Stimulated activated CD8-positive, alpha-beta memory T cell treated with anti-CD3 and anti-CD28 coated beads, Interleukin-15, amount 100 ng/mL, for 4 hours (primary cell): ENCODE measurements at places on chromosomes 6 and 20.
A peak's percentile ranks its signal among the peaks of the same experiment; 100 is the strongest.

GRCh38 chr6:120871416-120872261, 462.6 kb downstream of the TBC1D32 start:
- no peak for DNase-seq

- no peak for DNase-seq
Observed at GRCh38 chr6:132713352-132714134, at the start of gene VNN1. Gene VNN1, minus strand, starts transcription at chr6:132714055. Its CDS starts 20 bp downstream, at chr6:132714035.

GRCh38 chr6:3427687-3428085, 29.2 kb downstream of the SLC22A23 start:
- DNase-seq: no peak

DNA sequence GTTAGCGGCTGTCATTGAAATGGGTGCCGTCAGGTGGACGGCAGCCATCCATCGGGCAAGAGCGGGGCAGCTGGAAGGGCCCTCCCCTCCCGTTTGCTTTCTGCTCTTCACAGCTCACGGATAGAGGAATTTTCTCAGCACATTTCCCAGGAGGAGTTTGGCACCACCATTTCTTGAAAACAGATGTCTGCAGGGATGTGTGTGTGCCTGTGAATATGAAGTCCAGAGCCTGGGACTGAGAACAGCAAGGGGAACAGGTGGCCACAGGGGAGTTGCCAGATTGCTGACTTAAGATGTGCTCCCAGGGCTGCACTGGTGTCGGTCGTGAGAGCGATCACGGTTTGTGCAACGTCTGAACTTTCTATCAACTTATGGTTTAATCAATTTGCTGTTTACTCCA, 22.1 kb upstream of the ECI2 start:
- no peak for DNase-seq

- no peak for DNase-seq
Observed at GRCh38 chr20:40960101-40960500, 68.5 kb upstream of the TOP1 start.

GRCh38 chr6:11730641-11731040, 48.0 kb downstream of the ADTRP start:
- DNase-seq: no peak

DNA sequence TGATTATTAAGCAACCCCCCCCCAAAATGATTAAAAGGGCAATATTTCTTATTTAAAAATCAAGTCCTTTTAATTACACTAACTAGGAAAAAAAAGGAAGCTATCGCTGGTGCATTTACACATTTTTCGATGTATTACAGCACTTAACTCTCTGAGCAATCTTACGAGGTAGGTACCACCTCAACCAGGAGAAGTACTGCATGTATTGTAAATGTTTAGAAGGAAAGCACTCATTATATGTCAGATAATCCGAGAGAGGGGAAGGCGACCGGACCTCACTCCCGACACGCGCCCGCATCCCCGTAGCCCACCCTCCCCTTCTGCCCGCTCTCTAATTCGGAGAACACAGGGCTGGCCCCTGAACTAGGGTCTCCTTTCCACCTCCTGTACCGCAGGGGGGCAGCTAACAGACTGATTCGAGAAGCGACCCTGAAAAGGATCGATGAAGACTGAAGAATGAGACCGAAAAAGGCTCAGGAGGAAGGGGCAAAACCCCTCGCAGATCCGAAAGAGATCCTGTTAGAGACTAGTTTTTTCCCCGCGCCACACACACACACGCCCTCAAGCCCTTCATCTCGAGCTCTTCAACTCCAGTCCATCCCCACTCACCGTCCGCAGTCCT, 337 bp downstream of the ESF1 start:
- DNase-seq: no peak

GRCh38 chr6:116029535-116029934, 31.2 kb downstream of the FRK start:
- no peak for DNase-seq

GRCh38 chr20:17854307-17854903, 114.2 kb downstream of the SNX5 start:
- DNase-seq: no peak

GRCh38 chr6:87364602-87365252, 20.1 kb downstream of the C6orf163 start:
- DNase-seq: no peak

DNA sequence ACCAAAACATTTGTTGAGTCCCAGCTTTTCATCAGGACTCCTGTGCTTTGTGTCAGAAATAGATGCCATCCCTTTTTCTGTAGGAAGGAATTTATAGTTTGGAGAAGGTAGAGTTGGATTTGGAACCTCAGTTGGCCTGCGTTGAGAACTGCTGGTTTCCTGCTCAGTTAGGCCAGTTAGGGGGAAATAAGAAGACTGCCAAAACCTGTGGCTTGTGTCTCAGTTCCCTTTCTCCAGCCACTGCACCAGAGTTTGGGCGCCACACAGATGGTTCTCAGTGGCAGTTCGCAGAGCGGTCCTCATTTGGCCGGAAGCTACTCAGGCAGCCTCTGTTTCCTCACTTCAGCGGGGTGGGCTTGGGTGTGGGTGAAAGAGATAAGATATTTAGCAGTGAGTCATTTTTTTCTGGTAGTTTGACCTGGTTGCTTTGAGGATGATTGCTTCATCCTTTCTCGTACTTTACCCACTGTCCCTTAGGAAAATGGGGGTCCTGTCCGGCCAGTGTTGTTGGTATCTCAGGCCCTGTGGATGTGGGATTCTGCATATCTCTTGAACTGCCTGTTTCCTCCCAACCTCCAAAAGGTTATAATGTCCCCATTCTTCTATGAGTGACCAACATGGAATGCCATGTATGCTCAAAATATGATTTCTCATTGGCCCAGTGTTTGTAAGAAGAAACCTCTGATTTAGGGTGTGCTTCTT, 53.7 kb downstream of the JARID2 start:
- peak; percentile 38 for DNase-seq

GRCh38 chr6:30152016-30152673, 8.9 kb downstream of the TRIM10 start:
- DNase-seq: no peak

DNA sequence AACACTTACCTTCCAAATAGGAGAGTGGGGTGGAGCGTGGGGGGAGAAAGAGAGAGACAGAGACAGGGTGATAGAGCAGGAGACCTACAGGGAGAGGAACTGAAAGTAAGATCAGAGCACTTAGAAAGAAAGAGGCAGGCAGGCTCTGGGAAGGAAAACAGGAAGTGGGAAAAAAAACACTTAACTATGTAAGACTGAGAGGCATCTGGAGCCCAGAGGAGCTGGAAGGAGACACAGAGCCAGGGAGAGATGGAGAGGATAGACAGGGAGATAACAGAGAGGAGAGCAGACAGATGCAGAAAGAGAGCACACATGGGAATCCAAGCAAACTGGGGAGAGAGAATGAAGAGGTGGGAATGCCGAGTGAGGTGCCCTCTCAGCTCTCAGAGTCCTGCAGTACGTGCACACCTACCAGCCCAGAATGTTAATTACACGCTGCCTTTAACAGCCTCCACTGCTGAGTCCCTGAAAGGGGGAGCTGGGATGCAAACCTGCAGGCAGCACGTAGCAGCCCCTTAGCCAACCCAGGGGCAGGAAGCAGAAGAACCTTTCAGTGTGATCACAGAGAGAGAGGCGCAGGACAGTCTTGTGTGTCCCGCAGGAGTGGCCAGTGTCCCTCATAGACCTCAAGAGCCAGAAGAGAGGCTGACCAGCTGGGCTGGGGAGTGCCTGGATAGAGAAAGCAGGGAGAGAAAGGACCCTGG, 132.7 kb upstream of the LRFN2 start:
- no peak for DNase-seq

GRCh38 chr6:170057034-170057734, 233.7 kb downstream of the DLL1 start:
- no peak for DNase-seq

- no peak for DNase-seq
Observed at GRCh38 chr20:61876952-61877728, 188.5 kb downstream of the TAF4 start.

GRCh38 chr6:56691814-56692213, 49.1 kb upstream of the DST start:
- no peak for DNase-seq

GRCh38 chr6:34900321-34901031, 11.4 kb downstream of the ANKS1A start:
- no peak for DNase-seq

DNA sequence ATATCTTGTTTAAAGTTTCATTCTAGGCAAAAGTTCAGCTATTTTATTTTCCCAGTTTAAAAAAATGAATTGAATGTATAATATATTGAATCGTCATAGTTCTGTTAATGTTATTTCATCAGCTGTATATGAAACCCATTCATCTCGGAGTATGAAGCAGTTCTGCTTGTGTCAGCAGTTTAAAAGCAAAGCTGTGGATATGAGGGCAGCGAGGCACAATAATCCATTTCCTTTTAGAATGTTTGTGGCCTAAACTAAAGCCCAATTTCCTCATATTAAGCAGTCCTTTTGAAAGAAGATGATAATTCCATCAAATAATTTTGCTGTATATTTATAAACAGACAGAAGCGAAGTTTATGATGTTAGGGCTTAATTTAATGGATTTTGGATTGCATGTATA, 300.1 kb downstream of the SAMD5 start:
- DNase-seq: no peak

DNA sequence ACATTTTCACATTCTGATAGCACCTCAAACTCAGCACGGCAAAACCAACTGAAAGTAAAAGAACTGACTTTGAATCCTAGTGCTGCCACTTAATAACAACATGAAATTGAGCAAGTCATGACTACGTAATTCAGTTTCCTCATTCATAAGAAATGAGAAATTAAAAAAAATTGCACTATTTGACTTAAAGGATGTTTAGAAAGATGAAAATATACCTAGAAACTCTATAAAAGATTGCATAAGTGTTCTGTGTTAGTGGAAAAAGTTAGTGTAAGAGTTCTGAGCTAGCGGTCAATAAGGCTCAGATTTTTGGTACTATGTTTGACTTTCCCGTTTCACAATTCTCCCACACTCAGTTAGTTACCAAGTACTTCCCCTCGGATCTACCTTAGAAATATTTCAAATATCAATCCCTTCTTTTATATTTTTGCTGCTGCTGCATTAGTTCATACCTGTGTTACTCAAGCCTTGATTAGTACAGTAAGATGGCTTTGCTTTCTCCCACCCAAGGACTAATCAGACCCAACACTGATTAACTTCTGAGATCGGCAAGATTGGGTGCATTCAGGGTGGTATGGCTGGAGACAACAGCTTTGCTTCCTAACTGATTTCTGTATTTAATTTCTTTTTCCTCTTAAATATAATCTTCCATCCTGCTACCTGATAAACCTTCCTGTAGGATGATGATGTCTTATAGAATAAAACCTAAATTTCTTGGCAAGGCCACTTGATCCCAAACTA, 25.9 kb downstream of the ECHDC1 start:
- DNase-seq: no peak

GRCh38 chr6:10343320-10343719, 71.6 kb downstream of the TFAP2A start:
- DNase-seq: no peak

DNA sequence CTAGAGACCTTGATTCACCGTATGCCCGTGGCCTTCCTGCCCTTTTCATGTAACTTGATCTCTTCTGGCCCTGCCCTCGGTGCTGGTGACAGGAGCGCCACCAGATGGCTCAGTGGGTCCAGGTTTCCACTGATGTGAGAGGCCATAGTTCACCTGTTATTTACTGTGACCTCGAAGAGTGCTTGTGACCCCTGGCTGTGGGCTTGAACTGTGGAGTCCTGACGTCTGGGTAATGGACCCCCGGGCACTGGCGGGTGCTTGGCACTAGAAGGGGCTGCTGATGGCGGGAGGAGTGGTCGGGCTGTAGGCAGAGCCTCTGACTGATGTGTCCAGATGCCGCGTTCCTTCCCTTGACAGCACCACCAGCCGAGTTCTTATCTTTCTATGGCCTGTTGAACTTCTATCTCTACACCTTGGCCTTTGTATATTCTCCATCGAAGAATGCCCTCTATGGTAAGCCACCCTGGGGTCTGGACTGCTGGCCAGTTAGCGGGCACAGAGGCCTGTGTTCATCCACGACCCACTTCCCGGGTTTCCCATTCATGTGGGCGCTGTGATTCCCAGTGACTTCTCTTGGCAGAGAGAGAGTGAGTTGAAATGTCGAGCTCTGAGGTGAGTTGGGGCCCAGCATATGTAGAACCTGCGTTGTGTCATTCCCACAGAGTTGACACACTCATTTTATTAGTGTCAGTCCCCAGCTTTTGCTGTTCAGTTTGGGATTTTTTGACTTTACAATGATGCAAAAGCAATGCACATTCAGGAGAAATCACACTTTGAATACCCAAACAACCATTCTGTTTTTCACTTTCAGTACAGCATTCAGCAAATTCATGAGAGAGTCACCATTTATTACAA, 14.9 kb downstream of the DYNLT1 start:
- DNase-seq: no peak

DNA sequence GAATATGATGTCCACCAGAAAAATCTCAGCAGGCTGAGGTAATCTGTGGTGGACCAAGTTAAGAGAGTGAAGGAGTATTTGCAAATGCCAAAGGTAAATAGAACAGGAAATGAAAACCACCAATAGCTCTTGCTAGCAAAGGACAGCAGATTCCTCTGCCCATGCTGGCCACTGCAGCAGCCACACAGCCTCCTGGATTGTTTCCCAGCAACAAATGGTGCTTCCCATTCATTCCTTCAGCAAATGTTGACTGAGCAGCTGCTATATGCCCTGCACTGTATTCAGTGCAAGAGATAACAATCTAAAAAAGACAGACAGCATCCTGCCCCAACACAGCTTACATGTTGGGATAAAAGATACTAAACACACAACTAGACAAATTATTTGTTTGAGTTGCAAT, 11.0 kb downstream of the ROS1 start:
- DNase-seq: no peak

DNA sequence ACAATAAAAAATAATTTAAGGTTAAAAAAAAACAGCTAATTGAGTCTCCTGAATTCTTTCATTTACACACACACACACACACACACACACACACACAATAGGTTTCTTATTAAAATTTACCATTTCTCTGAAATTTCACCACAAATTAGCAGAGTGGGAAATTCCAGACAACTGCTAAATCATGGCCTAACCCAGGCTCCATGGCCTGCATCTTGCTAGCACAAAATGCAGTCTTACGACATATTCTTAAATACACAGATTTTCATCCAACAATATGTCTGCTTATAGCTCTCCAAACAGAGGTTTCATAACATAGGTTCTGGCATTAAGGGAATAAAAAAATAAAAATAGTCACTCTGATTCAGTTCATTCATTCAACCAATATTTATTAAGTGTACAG, 46.9 kb downstream of the SOD2 start:
- no peak for DNase-seq

GRCh38 chr6:15243910-15244619, 1.8 kb upstream of the JARID2 start:
- DNase-seq: no peak

DNA sequence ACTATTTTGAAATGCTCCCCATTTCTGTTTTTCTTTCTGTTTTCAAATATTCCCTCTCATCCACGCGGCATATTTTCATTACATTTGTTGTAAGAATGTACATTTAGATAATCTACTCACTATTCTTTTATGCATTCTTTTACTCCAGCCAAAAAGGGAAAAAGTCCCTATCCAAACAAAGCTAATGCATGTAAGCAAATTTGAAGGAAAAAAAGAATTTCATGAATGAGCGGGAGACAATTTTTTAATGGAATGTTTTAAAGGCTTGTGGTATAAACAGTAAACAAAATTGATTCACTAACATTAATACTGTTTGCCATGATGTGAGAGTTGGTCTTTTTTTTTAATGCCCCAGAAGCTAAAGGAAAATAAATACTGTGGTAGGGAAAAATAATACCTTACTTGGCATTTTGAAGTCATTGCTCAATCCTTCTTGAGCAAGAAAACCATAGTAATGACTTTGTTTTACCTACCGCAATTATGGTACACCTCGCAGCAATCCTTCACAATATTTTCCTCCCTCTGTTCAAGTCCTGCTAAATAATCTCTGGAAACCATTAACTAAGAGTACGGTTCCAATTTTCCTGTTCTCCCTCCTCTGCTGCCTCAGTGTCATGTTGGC, 79.0 kb downstream of the BACH2 start:
- no peak for DNase-seq
